Tracheal epithelial cell (primary cell): ENCODE measurements at places on chromosomes 7 and 10. TPM values are rescaled to one million over a fixed set of nuclear protein-coding genes. Genes with fewer than 3 reads are reported as not detected.

Gene THSD7A
- total RNA-seq, result 0.21 and 0.48 TPM in 2 replicates

Gene BTBD16
- not detected in 2 replicates for total RNA-seq

Gene GIMAP4
- total RNA-seq, result 0.21 and 2.2 TPM in 2 replicates

Gene MMP21
- not detected in 2 replicates for total RNA-seq

Gene SLC13A1
- not detected in 2 replicates for total RNA-seq

Gene EN2
- total RNA-seq, result not detected in 2 replicates

Gene ZNF248
- total RNA-seq, result 5.1 and 7.7 TPM in 2 replicates

Gene IDI2
- total RNA-seq, result not detected in 2 replicates

Gene VIPR2
- not detected in 2 replicates for total RNA-seq

Gene GLI3
- total RNA-seq, result 2.2 and 2.3 TPM in 2 replicates

Gene CDK1
- total RNA-seq, result 3.2 and 12.8 TPM in 2 replicates

Gene VAX1
- total RNA-seq, result not detected in 2 replicates

Gene INMT
- total RNA-seq, result not detected in 2 replicates

Gene FAM221A
- total RNA-seq, result 1.2 and 1.9 TPM in 2 replicates

Gene FAM25C
- total RNA-seq, result not detected in 2 replicates

Gene TSPAN33
- total RNA-seq, result 3.9 and 4.0 TPM in 2 replicates

Gene UFSP1
- total RNA-seq, result 8.3 and 14.7 TPM in 2 replicates

Gene ARHGEF5
- 11.9 and 14.9 TPM in 2 replicates for total RNA-seq

Gene AKR1C1
- total RNA-seq, result 152 and 278 TPM in 2 replicates

Gene CPEB3
- total RNA-seq, result 0.48 and 1.5 TPM in 2 replicates

Gene C7orf57
- total RNA-seq, result 0.21 TPM in 1 of 2 replicates, not detected in the other

Gene PIP
- total RNA-seq, result not detected in 2 replicates
